Iris pigment epithelial cell (primary cell): ENCODE measurements at places on chromosomes 12 and 14.
A peak's percentile ranks its signal among the peaks of the same experiment; 100 is the strongest.

- peak; percentile 99 for DNase-seq
Measured at GRCh38 chr12:105933671-105934665, 204.8 kb downstream of the NUAK1 start.

DNA sequence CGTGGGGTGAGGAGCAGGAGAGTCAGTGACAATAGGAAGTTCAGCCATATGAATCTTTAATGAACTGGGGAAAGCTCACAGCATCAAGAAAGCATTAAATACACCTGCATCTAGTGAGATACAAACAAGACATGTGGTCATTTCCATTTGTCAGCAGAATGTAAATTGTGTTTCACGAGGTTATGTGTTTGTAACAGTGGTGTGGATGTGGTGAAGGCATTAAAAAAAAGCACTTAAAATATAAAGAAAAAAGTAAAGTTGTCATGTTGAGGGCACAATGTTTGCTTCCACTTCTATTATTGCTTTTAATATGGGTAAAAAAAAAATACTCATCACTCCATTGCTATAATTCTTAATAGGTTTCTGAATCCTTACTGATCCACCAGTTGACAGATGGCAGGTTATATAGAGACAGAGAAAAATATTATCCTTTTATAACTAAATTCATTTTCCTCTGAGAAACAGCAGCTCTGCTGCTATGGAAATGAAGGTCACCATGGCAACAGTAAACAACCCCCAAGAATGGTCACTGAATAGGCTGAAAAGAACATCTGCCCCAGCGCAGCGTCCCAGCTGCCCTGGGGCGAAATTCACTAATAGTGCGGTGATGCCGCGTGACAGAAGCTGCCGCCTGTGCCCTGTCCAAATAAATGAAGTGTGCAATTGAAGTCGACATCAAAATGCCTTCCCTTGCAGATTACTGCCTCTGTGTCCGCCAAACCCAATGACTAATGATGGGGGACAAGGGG, 226.1 kb downstream of the FOXN3 start:
- DNase-seq: no peak

GRCh38 chr12:94938583-94938982, 64.9 kb downstream of the NDUFA12 start:
- no peak for DNase-seq

DNA sequence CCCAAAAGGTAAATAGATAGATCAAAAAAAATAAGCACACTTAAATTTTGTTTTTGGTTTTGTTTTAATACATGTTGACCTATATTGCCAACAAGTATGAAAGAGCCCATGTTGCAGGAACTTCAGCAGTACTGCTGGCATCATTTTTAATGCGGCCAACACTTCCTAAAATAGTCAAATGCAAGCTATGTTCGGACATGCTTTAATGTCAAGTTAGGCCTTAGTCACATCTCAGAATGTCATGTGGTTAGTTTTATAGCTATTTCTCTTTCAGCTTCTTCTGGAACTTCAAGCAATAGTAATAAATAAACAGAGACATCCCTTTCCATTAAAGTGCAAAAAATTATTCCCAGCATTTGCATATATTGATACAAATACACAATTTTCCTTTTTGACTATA, 153.4 kb downstream of the PIK3C2G start:
- no peak for DNase-seq

DNA sequence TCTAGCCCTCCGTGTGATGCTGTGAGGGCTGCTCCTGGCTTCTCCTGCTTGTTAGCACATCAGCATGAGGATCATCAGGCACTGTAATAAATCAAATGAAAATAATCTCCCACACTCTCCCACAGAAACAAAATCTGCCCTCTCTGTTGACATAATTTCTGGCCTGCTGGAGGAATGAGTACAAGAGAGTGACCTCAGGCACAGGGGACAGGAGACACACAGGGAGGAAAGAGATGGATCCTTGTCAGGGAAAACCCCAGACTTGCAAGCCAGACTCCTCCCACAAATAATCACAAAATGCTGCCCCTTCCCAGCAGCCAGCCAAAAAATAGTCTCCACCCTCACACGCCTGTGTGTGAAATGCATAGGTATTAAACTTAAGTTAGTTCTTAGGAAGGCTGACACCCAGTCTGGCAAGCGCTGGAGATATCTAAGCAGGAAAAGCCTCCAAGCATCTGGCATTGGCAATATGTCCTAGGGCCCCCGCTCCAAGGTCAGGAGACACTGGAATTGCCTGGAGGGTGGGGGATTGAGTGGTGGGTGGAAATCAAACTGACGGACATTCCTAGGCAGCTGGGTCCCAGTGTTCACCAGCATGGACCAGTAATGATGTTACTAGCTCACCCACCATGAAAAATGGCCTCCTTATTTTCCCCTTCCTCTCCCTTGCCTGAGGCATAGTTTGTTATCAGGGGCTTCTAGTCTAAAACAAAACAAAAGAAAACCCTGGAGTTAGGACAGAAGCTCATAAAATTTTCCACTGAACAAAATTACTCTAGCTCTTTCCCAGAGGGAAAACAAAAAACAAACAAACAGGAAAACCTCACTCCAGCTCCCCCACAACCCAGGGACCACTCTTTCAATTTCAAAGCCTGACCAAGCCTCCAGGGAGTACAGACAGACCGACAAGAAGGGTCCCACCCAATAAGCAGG, 22.0 kb downstream of the SMUG1 start:
- DNase-seq: no peak

GRCh38 chr12:28583701-28584261, 393.5 kb downstream of the CCDC91 start:
- peak; percentile 74 for DNase-seq

DNA sequence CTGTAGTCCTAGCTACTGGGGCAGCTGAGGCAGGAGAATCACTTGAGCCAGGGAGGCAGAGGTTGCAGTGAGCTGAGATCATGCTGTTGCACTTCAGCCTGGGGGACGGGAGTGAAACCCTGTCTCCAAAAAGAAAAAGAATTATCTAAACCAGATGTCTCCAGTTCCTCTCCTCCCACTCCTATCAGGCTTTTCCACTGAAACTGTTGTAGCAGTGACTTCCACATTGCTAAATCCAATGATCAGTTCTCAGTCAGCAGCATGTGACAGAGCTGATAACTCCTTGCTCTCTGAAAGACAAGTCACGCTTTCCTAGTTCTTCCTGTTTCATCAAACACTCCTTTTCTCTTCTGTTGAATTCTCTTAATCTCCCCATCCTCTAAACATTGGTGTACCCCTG, 8.6 kb downstream of the SLC38A6 start:
- no peak for DNase-seq

GRCh38 chr14:36524874-36525745, 5.1 kb upstream of the NKX2-1 start:
- no peak for DNase-seq

DNA sequence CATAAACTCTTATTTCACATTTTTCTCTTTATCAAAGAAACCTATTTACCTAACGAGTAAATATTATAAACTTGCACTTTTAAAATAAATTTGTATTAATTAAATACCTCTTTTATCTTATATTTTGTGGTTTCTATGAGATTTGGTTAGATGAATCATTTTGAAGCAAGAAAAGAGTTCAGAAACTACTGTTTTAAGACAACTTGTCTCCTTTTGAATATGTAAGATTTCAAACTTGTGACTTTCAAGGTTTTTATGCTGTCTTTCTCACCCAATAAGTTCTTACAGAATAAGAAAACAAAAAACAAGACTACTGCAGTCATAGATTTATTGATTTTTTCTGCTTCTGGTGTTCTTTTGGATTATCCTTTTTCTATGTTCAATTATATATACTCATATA, 339.0 kb downstream of the SNAPC1 start:
- no peak for DNase-seq

DNA sequence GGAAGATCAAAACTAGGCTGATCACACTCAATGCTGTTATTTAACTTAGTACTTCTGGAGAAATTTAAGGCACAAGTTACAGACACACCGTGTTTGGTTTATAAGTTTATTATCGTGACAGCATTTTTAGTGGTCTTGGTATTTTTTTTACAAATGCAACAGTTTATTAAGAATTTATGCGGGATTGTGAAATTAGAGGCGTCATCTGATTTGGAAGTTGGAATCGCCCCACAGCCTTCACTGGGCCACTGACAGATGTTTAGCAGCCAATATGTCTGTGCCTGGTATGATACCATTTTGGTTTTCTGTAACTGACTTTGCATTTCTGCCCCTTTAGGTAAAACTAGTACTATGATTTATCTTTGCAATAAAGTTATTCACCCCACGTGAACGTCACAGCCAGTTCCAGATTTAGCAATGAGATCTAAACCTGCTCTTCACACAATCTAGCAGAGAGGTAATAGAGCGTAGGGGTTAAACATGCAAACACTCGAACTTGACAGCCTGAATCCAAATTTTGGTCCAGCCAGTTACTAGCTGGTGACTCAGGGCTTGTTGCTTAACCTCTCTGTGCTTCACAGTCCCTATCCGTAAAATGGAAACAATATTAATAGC, 73.2 kb upstream of the SSTR1 start:
- no peak for DNase-seq

- no peak for DNase-seq
Measured at GRCh38 chr12:130606231-130606630, 109.9 kb downstream of the RIMBP2 start.

DNA sequence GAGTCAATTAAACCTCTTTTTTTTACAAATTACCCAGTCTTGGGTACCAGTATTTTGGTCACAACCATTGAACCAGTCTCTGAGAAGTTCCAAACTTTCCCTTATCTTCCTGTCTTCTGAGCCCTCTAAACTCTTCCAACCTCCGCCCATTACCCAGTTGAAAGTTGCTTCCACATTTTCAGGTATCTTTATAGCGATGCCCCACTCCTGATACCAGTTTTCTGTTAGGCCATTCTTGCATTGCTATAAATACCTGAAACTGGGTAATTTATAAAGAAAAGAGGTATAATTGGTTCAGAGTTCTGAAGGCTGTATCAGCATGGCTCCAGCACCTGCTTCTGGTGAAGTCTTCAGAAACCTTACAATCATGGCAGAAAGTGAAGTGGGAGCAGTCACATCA, 31.7 kb downstream of the TTC5 start:
- no peak for DNase-seq

DNA sequence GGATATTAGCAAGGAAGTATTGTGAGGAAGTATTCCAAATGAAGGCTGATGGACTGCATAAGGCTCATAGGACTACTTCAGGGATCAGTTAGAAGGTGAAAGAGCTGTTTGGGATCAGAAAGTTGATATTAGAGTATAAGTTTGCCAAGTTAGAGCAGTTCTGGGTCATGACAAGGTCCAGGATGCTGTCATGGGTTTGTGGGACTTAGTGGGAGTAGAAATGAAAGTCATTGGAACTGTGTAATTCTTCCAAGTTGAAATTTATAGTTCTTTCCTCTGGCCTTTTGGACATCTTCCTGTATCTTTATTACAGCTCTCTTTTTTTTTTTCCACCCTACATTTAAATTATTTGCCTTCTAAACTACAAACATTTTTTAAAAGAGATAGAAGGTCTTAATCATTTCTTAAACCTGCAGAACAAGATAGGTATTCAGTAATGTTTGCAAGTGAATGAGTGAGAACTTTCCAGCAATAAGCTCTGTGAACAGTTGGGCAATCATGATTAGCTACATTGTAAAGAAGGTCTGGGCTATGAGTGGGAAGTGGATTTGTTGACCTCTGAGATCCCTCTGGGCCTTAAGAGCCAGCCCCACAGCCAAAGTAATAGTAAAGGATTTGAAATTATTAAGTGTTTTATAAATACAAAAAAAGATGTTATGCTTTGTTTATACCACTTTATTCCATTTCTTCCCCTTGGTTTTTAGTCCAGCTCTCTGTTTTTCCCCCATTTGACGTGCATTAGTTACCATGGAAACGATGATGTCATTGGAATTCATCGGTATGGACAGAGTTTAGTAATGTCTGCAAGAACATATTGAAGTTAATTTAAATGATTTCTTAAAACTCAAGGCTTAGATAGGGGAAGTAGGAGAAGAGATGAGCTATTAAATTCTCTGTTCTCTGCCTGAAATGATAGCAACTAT, 247.9 kb upstream of the ARHGAP5 start:
- DNase-seq: peak; percentile 96

DNA sequence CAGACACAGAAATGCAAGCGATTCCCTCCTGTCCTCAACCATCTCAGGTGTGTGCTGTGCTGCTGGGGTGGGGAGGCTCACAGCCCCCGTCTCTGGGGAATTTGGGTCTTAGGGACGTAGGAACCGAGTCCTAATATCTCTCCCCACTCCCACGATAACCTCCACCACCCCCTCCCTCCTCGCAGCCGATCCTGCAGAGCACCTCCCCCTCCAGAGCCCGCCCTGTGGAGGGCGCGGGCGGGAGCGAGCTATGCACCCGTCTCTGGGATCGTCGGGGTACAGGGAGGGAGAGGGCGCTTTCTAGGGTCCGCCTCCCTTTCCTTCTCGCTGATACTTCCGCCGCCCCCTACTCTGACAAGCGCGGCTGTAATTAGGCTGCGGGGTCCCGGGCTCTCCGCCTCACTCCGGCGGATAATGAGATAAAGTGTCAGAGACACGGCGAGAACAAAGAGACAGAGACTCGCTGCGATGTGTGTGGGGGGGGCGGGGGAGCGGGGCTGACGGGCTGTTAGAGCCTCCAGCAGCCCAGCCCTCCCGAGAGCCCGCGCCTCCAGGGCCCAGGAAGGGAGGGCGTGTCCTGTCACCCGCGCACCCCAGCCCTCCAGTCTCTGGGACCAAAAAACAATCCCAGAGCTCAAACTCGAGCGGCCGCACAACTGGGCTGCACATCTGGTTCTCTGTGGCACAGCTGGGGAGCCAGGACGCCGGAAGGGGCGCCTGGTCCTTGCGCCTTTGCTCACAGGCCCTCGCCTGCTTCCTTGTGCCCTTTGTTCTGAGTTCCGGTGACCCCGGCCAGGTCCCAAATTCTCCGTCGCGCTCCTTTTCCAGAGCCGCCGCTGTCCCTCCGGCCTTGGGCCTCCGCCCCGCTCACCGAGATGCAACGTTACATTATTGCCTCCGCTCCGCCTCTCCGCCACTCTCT, 8.7 kb downstream of the SHMT2 start:
- no peak for DNase-seq

- peak; percentile 18 for DNase-seq
Measured at GRCh38 chr12:41140117-41140516, 48.0 kb upstream of the PDZRN4 start.

- DNase-seq: peak; percentile 66
Measured at GRCh38 chr12:19683178-19683927, 244.1 kb downstream of the AEBP2 start.

GRCh38 chr14:27528328-27528727, 930.5 kb upstream of the NOVA1 start:
- peak; percentile 19 for DNase-seq

DNA sequence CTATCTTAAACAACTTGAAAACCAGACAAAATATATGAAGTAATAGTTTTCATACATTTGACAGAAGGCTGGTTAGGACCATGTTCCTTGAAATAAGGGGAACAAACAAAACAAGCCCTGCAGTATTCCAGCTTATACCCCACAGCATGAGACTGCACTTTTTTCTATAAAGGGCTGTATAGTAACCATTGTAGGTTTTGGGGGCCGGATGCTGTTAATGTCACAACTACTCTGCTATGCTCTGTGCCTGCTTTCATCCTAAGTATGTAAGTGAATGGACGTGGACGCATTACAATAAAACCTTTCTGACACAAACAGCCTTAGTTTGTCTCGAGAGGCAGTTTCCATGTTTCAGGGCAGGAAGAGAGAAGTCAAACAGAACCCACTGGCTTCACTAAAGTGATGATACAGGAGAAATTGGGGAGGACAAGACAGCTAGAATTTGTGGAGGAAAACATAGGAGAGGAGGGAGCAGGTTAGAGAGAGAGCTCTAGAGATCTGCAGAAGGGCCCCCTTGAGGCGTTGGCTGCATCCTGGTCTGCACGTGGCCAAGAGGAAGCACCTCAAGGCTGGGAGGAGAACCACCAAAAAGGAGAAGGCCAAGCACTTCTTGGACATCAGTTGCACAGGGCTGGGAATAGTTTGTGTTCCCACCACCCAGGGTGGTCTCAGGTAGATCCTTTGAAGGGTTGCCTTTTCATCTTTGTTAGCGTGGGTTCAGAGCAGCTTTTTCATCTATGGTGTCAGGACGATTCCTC, 63.7 kb downstream of the TRAF3 start:
- DNase-seq: no peak
